ENCODE measurements at places on chromosomes 11 and 22.
A peak's percentile ranks its signal among the peaks of the same experiment; 100 is the strongest.

- no peak for DNase-seq
These were observed 488.2 kb upstream of the API5 start for GRCh38 chr11:42823546-42823945.

DNA sequence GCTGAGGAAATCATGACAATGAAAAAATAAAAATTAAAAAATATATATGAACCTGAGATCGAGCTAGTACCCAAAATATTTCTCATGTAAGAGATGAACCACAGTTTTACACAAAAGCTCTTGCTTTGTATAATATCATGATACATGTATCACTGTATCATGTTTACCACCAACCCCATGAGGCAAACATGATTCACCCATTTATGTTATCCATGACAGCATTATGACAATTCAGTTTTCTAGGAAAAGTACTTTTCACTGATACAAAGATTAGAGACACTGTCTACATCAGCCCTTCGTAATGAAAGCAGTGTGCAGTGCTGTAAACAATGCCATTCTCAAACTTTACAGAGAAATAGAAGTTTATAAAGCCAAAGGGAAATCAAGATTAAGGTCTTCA lies 852.5 kb upstream of the LRRC4C start:
- no peak for DNase-seq

- DNase-seq = no peak
These were observed 30.1 kb downstream of the ANO1 start for GRCh38 chr11:70108250-70108649.

- no peak for DNase-seq
These were observed 34.6 kb downstream of the CSNK2A3 start for GRCh38 chr11:11318461-11318860.

GRCh38 chr11:30938810-30939209 lies 352.7 kb upstream of the MPPED2 start:
- DNase-seq = no peak

GRCh38 chr22:48794906-48795305 lies 1032.8 kb downstream of the BRD1 start:
- DNase-seq = no peak

GRCh38 chr22:49730656-49731055 lies 97.0 kb downstream of the BRD1 start:
- DNase-seq = no peak

DNA sequence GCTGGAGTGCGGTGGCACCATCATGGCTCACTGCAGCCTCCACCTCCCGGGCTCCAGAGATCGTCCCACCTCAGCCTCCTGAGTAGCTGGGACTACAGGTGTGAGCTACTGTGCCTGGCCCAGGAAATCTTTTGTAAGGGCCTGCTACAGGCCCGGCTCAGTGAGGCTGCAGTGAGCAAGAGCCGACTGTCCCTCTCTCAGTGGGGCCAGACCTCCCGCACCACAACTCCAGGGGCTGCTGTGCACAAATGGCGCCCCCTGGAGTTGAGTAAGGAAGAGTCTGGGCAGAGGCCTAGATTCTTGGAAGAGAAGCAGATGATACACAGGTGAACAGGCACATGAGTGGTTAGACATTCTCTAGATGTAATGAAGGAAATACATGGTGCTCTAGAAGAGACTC lies 7.0 kb downstream of the SERHL2 start:
- DNase-seq = no peak

DNA sequence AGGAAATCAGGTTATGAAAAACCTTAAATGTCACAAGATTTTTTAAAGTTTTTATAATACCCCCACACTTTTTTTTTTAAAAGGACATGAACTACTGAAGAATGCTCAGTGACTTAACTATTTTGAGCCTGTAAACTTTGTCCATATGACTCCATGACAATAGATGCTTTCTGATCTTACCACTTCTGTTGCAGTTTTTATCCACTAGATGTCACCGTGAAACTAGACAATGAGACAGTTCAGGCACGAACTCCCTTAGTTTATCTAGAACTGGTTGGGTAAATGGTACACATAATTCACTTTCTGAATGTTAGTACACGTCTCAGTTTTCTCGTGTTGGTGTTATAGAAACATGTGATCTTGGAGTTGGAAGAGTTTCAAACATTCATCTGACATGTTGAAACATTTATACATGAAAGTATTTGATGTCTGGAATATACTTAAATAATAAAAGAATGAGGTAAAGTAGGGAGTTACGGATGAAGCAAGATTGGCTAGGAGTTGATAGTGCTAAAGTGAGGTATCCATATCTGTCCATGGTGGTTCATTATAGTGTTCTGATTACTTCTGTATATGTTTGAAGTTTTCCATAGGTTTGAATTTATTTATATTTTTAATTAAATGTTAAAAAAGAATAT lies 8.1 kb downstream of the CCDC15 start:
- DNase-seq = peak; percentile 72

DNA sequence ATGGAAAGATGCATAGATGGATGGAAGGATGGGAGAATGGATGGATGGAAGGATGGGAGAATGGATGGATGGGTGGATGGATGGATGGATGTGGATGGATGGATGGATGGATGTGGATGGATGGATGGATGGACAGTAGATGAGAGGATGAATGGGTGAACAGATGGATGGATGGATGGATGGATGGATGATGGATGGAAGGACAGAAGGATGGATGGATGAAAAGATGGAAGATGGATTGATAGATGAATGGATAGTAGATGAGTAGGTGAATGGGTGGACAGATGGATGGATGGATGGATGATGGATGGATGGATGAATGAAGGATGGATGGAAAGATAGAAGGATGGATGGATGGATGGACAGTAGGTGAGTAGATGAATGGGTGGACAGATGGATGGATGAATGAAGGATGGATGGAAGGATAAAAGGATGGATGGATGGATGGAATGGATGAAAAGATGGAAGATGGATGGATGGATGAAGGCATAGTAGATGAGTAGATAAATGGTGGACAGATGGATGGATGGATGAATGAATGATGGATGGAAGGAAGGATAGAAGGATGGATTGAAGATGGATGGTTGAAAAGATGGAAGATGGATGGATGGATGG lies 15.5 kb downstream of the FGF3 start:
- DNase-seq = no peak

GRCh38 chr22:46352276-46352675 lies 16.8 kb downstream of the TRMU start:
- DNase-seq = no peak

DNA sequence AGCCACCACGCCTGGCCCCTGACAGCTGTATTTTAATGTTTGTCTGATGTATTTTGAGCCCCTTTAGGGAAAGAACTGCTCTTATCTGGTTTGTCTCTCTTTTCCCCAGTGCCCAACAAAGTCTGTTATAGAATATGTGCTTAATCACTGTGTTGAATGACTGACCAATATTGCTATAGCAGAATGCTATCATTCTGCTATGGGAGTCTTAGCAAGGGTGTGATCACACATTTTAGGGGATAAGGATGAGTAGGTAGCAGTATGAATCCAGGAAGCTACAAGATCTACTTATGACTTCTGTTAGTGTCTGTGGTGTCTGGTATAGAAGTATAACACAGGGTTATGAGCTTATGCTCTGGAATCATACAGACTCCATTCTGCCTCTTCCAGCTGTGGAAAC lies 117.5 kb upstream of the RRM1 start:
- no peak for DNase-seq

- DNase-seq = no peak
These were observed 239.1 kb upstream of the ARHGAP20 start for GRCh38 chr11:110951037-110951949.
